ENCODE measurements at places on chromosomes 3 and 15. TPM values are rescaled to one million over a fixed set of nuclear protein-coding genes. Genes with fewer than 3 reads are reported as not detected.

IL17RE gene
- 1.6 TPM for total RNA-seq

A4GNT gene
- total RNA-seq = not detected

KIF9 gene
- 19.2 TPM for total RNA-seq

CACNA2D3 gene
- total RNA-seq = 0.19 TPM

TOPAZ1 gene
- not detected for total RNA-seq

GPR176 gene
- total RNA-seq = 7.7 TPM

MYLK gene
- total RNA-seq = 17.7 TPM

CHRD gene
- 0.21 TPM for total RNA-seq

CCDC54 gene
- total RNA-seq = not detected

MASP1 gene
- total RNA-seq = 0.02 TPM

FAM107A gene
- total RNA-seq = 0.46 TPM

SH2D7 gene
- not detected for total RNA-seq

MEX3B gene
- total RNA-seq = 2.9 TPM

PRR23B gene
- total RNA-seq = not detected

CACNA1D gene
- 1.0 TPM for total RNA-seq

YEATS2 gene
- total RNA-seq = 11.8 TPM

RAD54L2 gene
- 5.5 TPM for total RNA-seq

JMJD7 gene
- total RNA-seq = 2.8 TPM

PGBD4 gene
- total RNA-seq = 1.6 TPM

SLC12A8 gene
- total RNA-seq = 1.8 TPM

PPARG gene
- total RNA-seq = 42.1 TPM

CERS3 gene
- not detected for total RNA-seq

DLL4 gene
- 2.3 TPM for total RNA-seq

RASGRP1 gene
- total RNA-seq = 0.35 TPM

ANKUB1 gene
- not detected for total RNA-seq

GOLGA6L7 gene
- total RNA-seq = not detected

CCDC13 gene
- total RNA-seq = 0.61 TPM

LINGO1 gene
- 11.1 TPM for total RNA-seq

ZDHHC3 gene
- 48.0 TPM for total RNA-seq

LMAN1L gene
- total RNA-seq = not detected

IGDCC3 gene
- 0.19 TPM for total RNA-seq

MAPKBP1 gene
- total RNA-seq = 4.1 TPM

CTNNB1 gene
- total RNA-seq = 219 TPM

CASR gene
- not detected for total RNA-seq

DISP2 gene
- total RNA-seq = 1.1 TPM

BNC1 gene
- 0.98 TPM for total RNA-seq

MLF1 gene
- total RNA-seq = 30.6 TPM

CCR9 gene
- total RNA-seq = not detected

ZNF621 gene
- 7.5 TPM for total RNA-seq
